T follicular helper cell (primary cell): ENCODE measurements at places on chromosomes 2 and 18.

DNA sequence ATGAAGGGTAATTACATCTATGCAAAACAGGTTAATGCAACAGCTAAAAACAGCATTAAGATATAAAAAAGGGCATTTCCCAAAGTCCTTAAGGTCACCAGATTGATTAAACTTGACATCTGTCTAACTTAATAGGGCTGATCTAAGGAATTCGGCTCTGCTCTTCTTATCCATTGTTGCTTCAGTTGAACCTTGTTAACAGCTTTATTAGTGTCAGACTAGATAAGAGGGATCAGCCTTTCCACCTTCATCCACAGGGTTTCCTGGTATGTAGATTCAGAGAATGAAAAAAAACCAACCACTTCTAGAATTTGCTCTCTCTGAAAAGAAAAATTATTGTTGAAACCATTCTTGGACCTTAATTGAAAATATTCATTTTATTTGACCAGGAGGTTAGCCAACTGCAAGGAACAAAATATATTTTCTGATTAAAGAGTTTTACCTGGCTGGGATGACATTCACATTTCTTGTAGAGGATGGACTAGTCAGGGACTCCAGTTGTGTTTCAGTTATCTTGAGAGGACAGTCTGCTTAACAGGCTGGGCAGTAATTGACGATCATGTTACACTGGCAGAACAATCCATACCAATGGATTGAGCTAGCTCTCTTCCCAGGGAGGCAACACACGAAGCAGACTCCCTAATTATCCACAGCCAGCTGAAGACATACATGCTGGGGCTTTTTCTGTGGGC, 357.4 kb upstream of the ACVR2A start:
- DNase-seq: no peak

GRCh38 chr2:186959486-186959885, 110.5 kb upstream of the ZSWIM2 start:
- DNase-seq: no peak

GRCh38 chr2:27494944-27495554, at the start of gene FNDC4:
FNDC4 (minus strand) TSS chr2:27495200; CDS start chr2:27494679, 521 bp downstream.
- DNase-seq: no peak

DNA sequence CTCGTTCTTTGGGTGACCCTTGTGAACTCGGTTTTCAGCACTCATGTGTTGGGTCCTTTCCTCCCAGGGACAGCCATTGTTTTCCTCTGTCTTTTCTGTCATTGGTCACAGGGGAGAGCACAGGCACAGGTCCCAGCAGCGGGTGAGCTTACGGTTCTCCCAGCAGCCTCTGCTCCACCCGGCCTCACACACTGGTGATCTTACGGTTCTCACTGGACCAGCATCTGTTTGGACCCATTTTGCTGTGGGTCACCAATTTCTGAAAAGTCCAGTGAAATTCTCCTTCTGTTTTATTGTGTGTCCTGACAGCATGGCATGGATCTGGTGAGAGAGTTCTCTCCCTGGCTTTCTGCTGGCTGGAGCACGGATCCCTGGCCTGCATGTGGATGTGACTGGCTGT, 49.8 kb upstream of the ANKRD62 start:
- DNase-seq: no peak

DNA sequence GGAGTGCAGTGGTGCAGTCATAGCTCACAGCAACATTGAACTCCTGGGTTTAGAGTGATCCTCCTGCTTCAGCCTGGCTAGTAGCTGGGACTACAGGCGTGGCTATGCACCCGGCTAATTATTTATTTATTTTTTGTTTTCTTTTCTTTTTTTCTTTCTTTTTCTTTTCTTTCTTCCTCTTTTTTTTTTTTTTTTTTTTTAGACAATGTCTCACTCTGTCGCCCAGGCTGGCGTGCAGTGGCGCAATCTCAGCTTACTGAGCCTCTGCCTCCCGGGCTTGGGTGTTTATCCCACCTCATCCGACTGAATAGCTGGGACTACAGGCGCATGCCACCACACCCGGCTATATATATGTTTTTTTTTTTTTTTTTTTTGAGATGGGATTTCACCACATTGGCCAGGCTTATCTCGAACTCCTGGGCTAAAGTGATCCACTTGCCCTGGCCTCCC, 1.4 kb upstream of the ANXA4 start:
- DNase-seq: no peak

DNA sequence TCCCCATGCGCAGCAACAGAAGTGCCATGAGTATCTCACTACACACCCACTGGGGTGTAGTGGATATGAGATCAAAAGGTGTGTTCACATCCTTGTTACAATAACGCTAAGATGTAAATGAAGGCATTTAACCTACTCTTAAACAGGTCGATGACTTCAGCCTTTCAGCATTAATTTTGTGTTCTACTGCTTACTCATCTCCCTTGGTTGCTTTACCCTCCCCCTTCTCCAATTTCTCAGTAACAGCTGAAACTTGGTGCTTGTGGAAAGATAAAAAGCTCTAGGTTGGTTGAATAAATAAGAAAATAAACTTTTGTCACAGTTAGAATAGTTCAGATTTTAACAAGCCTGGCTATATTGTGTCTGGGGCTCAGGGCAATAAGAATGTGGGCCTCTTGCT, 147.5 kb upstream of the SESTD1 start:
- DNase-seq: no peak
